ENCODE measurements at places on chromosomes 4 and X.

- DNase-seq: no peak
Measured at GRCh38 chr4:1044469-1045192, 33.2 kb downstream of the FGFRL1 start.

- no peak for DNase-seq
Measured at GRCh38 chr4:89837385-89837992, 528 bp upstream of the SNCA start.

- DNase-seq: no peak
Measured at GRCh38 chr4:54513741-54514140, 144.0 kb upstream of the KIT start.

GRCh38 chr4:63528256-63528991, 880.8 kb downstream of the TECRL start:
- DNase-seq: peak; percentile 76

GRCh38 chrX:155434906-155435743, 23.3 kb downstream of the F8A3 start:
- DNase-seq: no peak

GRCh38 chrX:20037186-20037585, 46.3 kb upstream of the BCLAF3 start:
- no peak for DNase-seq

DNA sequence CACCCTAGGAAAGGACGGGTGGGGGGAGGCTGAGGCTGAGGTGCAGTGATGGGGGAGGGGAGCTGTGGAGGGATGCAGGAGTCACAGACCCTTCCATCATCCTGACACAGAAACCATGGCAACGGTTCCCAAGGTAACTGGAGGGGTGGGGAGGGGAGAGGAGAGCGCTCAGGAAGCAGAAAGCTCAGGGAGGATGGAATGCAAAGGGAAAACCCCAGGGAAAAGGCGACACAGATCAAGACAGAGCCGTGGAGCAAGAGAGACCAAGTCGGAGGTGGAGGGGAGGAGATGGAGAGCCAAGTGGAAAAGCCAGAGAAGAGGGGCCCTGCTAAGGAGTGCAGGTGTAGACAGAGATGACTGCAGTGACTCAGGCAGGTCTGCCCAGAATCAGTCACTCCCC, 14.5 kb downstream of the L1CAM start:
- DNase-seq: no peak

DNA sequence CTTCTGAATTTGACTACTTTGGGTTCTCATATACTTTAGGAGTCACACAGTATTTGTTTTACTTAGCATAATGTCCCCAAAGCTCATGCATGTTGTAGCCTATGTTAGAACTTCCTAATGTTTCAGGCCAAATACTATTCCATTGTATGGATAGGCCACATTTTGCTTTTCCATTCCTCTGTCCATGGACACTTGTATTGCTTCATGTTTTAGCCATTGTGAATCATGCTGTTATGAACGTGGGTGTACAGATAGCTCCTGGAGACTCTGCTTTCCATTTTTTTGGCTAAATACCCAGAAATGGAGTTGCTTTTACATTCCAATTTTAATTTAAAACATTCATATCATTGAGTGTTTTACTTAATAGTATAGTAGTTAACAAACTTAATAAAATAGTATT, 54.5 kb downstream of the HTT start:
- DNase-seq: no peak

- DNase-seq: no peak
Measured at GRCh38 chr4:15756361-15756861, 21.7 kb upstream of the CD38 start.

GRCh38 chr4:20618731-20619130, 81.5 kb upstream of the PACRGL start:
- DNase-seq: no peak

- no peak for DNase-seq
Measured at GRCh38 chrX:101750744-101751143, 91.1 kb upstream of the ARMCX2 start.

DNA sequence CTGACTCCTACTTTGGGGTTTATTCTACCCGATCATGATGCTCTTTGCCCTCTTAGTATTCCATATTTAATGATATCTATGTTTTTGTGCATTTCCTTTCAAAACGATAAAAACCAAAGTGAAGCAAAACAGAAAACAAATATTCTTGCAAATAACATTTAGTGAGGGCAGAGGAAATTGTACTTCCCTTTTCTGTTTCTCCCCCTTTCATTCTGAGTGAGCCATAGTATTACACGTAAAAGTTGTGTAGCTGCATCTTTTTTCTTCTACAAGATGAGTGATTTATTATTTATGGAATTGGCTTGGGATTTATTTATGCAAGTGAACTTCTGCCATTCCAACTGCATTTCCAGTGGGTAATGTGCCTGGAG, 109.9 kb downstream of the AFF2 start:
- DNase-seq: no peak

GRCh38 chr4:106316773-106317409, 541 bp downstream of the AIMP1 start:
- no peak for DNase-seq

DNA sequence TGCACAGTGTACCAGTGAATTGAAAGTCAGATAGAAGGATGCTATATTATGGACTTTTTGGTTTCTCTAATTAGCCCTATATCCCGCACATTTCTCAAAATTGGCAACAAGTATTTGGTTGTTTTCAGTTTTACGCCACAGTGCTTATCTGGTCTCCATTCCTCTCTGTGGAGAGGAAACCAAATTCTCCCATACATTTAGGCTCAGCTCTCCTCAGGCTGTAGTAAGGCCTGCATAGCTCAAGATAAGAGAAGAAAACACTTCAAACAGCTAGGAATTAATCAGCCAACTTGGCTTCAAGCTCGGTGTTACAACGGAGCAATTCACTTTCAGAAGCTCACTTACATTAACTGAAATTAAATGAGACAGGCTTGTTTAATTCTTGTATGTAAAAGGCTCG, 263.2 kb downstream of the PDHA2 start:
- DNase-seq: peak; percentile 72

DNA sequence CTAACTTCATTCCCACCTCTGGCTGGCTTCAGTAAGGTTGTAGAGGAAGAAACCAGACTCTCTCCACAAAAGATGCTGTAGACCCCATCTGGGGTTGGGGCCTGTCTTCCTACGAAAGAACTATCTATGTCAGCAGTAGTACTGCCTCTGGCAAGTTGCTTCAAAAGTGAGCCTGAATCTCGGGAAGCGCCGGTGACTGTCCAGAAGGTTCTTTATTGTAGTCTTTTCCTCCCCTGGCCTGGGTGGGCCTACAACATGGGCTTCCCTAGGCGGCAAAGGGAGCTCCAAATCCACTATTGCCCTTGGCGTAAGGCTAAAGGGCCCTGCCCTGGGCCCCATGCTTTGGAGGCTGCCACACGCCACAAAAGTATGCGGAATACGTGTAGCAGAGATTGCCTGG, 38.6 kb upstream of the NYX start:
- no peak for DNase-seq

DNA sequence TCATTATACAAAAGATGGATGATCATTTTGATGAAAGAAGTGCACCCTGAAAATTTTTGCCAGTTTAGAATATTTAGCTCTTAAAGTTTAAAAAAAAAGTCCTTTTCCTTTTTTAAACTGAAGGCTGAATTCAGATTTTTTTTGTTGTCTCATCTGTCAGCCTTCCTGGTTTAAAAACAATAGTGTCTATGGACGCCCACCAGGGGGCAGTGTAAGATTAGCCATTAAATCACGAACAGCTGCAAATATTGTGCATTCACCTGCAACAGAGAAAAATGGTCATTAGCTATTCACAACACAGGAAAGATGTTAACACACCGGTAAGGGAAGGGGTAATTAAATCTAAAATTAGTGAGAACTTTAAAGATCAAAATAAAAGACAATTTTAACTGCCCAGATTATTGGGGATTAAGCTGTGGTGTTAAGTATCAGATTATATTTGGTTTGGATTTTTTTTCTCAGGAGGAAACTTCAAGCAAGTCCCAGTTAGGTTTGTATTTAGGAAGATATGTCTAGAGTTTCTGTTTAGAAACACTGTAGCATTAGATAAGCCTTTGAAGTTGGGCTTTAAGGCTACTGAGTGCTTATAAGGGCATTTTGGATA, 4.4 kb upstream of the CXorf38 start:
- DNase-seq: peak; percentile 28

DNA sequence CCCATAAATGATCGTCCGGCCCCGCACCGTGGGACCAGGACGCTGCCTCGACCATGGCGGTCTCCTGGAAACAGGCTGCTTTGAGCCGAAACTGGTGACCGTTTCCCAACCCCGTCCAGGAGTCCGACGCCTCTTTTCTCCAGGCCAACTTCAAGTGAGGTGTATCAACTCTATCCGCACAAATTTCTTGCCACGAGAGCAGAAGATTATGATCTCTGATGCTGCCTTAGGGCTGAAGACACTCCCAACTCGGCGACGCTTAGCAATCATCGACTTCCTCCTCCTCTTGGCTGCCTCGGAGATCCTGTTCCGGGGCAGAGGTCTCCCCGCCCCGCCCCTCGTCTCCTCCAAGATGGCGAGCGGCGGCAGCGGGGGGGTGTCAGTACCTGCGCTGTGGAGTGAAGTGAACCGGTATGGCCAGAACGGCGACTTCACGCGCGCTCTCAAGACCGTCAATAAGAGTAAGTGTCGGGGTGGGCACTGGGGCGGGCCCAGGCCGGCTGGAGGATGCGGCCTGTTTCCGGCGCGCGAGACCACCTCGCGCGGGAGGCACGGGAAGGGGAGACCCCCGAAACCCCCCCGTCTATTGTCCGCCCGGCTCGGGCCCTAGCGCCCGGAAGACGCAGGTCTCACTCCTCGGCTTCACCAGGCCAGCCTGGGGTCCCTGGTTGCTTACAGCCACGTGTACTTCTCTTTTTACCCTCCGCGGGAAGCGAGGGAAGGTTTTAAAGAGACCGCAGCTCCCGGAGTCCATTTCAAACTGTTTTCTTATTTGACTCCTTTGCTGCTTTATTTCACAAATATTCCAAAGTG, at the start of gene SRP72:
TSS of gene SRP72 (plus strand) at position 334 of the 813 bp plus-strand sequence. CDS start at position 353, 19 bp downstream.
- DNase-seq: peak; percentile 79

GRCh38 chr4:1488831-1489638, 82.8 kb upstream of the NKX1-1 start:
- DNase-seq: no peak

DNA sequence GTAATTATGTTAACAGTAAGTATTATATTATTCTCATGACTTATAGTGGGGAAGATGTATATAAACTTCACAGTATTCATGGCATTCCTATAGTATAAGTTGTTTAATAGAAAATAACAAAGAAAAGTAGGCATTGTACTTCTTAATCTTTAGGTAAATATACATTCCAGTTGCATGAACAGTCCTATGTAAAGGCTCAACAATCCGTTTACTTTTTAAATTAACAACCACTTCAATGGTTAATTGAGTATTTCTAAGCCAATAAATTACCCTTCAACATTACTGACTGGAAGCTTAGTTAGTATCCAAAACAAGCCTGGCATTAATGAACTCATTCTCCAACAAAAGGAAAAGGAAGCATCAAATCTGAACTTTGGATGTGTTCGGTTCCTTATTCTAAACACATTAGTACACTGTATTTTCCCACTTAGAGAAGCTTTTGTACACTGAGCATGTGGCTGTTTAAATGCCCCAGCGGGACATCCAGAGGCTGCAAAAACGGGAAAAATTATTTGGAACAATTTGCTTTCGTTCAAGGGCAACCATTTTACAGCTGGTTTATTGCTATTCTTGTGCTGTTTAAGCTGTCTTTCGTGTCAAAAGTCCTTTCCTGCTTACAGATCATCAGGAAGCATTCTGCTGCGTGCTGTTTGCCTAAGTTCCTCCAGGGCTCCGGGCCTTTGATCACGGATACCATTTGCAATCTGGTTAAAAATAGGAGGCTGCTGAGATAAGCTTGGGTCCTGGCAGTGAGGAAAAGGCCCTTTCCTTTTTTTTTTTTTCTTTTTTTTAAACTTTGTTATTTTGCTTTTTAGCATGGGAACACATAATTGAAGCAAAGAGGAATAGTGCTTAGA, 460.3 kb downstream of the SPRY1 start:
- DNase-seq: no peak

DNA sequence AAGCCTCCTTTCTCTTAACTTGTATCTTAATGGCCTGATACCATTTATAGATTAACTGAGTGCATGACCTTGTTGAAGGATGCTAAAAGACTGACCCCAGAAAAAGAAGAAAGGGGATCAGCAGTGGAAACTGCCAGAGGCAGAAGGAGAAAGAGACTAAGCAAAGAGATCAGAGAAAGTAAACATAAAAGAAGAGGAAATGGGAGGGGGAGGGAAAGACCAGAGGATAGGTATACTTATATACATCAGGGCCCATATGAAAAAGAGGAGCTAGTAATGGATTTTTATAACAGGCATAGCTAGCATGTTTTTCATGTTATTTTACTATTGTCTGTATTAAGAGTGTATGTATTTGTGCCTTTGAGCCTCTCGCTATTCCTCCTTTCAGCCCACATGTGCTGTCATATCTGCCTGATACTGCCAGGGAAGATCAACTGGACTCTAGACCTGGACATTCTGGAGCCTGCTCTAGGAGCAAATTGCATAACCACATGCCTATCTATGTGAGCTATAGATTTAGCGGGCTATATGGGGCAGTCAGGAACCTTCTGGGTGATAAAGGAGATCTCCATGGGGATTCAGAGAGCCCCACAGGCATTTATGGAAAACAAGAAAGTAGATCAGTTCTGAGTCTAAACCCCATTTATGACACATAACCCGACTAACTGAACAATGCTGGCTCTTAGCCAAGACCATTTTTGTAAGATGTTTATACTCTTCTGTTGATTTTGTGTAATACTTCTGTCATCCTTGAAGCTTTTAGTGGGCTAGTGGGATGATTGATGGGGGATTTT, 13.4 kb upstream of the SNX12 start:
- DNase-seq: no peak

GRCh38 chr4:134024251-134024650, 177.3 kb downstream of the PABPC4L start:
- no peak for DNase-seq

DNA sequence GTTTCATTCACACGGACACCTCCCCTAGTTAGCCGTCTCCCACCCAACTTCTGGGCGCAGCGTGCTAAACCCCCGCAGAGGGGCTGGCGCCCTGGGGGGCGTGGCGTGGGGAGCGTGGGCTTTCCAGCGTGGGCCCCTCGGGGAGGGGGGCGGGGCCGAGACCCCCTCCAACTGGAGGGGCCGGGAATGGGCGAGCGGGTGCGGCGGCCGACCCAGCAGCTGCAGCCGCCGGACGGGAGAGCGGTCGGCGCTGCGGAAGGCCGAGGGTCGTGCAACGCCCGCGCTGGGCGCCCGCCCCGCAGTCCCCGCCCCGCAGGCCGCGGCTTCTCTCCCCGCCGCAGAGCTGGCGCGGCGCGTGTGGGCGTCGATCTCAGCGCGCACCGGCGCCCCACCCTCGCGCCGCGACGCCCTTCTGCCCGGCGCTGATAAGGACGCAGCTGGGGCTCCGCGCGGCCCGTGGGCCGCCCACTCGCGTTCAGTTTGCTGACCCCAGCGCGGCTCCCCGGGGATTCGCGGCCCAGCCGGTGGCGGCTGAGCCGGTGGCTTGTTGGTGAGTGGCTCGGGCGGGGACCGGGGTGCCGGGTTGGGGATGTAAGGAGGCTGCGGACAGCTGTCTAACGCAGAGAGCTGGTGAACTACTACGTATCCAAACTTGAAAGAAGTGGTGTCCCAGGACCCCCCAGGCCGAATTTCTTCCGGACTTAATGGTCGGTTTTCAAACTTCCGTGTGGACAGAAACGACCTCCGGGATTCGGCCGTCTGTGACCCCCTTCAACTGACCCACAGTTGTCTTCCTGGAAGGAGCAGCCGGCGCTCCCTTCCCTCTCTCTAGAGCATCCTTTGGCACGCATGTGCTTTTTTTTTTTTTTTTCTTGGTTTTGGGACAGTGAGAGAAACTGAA, 1.5 kb downstream of the FHDC1 start:
- no peak for DNase-seq

GRCh38 chr4:76308548-76308947, 2.0 kb downstream of the STBD1 start:
- no peak for DNase-seq

GRCh38 chr4:176638992-176639391, 153.7 kb downstream of the VEGFC start:
- DNase-seq: no peak
